ENCODE measurements at places on chromosomes 6 and 20.

DNA sequence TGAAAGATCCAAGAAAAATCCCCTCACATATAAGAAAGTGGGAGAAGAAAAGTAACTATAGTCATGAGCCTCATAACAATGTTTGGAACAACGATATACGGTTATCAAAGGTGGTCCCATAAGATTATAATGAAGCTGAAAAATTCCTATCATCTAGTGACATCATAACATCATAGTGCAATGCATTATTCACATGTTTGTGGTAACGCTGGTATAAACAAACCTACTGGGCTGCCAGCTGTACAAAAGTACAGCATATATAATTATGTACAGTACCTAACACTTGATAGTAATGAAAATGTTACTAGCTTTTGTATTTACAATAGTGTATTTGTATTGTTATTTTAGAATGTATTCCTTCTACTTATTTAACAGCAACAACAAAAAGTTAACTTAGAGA lies 240.7 kb downstream of the RNGTT start:
- no peak for DNase-seq

DNA sequence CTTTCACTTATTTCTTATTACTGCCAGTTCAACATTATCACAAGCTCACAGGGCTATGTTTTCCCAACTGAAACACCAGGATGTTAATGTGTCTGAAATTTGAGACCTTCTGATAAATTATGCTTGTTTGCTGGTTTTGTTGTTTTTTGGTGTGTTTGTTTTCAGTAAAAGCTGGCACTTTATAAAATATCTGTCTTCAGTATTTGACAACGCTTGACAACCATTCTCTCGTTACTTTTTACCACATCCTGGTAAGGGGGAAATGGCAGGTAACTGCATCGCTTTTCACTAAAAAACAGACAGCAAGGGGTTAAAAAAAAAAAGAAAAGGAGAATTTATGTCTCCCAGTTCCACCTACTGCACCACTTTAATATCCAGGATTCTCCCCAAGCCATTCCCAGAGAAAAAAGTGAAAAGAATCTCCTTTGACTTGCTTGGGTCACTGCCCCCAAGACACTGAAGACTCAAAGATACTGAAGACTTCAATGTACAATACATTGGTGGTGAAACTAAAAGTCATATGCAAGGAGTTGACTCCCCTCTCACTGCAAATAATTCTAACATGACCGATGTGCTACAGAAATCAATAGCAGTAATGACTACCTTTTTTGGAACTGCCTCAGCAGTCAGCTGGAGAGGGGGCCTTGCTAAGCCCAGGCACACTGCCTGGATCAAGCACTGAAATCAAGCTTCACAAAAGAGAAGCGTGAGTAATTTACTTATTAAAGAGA lies 88.9 kb downstream of the HIVEP2 start:
- no peak for DNase-seq

GRCh38 chr6:3918469-3918868 lies 69.3 kb downstream of the FAM50B start:
- DNase-seq = no peak

GRCh38 chr6:125544819-125545218 lies 204.6 kb upstream of the HEY2 start:
- DNase-seq = no peak

DNA sequence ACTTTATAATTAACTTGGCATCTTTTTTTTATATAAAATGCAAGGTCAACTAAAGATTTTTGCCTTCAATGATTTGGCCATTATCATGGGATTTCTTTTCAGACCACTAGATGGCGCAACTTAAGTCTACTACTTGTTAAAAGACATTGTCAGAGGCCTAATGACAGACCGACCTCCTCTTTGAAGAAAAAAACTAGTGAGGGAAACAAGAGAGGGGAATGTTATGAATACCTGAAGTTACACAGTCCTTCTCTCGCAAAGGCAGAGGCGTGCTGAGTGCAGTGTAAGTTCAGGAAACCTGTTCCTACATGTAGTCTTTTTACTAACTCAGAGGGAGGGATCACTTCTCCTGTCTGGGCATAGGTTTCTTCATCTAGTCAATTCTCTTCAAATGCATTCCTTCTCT lies 9.3 kb downstream of the TRAPPC3L start:
- DNase-seq = no peak

Data from cortex of kidney (tissue), 1 donor.